Activated naive CD8-positive, alpha-beta T cell treated with anti-CD3 and anti-CD28 coated beads, Interleukin-2, amount 10 ng/mL, durations not matched to agents 7 days and 5 days (primary cell): ENCODE measurements at places on chromosomes 11 and 22. TPM values are rescaled to one million over a fixed set of nuclear protein-coding genes. Genes with fewer than 3 reads are reported as not detected.
A peak's percentile ranks its signal among the peaks of the same experiment; 100 is the strongest.

Gene MMP3
- not detected for total RNA-seq

Gene ANGPTL5
- not detected for total RNA-seq

Gene IFT27
- total RNA-seq, result 23.5 TPM

DNA sequence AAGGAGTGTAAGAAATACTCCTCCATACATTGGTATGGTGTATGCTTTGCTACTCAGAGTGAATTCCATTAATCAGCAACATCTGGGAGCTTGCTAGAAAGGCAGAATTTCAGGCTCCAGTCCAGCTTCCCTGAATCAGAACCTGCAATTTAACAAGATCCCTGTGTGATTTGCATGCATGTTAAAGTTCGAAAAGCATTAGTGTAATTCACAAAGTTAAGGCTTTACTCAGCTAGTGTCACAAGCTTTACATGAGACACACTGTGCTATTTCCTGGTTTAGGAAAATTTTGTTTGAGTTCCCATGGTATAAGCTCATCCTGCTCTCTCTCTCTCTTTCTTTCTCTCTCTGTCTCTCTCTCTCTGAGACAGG is 37.0 kb upstream of the HEPHL1 start:
- no peak for DNase-seq

GRCh38 chr22:31532060-31532459 is 35.7 kb downstream of the SFI1 start:
- no peak for DNase-seq

DNA sequence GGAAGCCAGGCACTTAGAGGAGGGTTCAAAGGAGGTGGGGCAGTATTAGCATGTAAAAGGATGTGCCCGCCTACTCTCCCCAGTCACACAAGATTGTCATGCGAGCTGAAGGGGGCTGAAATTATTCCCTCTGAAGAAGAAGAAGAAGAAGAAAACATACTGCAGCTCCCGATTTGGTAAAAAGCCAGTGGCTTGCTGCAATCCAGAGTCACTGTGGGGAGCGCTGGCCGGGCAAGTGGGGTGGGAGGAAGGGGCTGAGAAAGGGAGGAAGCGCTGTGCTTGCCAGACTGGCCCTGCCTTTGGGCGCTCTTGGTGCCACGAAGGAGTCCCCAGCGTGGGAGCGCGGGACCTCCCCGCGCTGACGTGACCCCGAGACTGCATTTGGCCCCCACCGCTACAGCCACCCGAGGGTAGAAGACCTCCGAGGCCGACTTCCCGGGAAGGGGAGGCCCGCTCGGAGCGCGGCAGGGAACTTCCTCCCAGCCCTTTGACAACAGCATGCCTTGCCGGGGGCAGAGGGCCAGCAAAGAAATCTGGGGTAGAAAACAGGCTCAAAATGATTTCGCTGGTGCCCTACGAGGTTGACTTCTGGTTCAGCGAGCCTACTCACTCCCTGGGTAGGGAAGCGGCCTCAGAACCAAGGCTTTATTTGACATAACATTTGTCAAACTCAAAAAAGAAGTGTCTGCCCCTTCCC is 906.3 kb downstream of the DLG2 start:
- DNase-seq, result peak; percentile 31

- DNase-seq, result peak; percentile 68
Observed at GRCh38 chr22:39349967-39350726, at the start of gene SYNGR1. TSS of gene SYNGR1 (plus strand) at chr22:39349991. CDS start at chr22:39350011, 20 bp downstream.

- DNase-seq, result no peak
Observed at GRCh38 chr22:42511401-42511891, 8.2 kb downstream of the RRP7A start.

DNA sequence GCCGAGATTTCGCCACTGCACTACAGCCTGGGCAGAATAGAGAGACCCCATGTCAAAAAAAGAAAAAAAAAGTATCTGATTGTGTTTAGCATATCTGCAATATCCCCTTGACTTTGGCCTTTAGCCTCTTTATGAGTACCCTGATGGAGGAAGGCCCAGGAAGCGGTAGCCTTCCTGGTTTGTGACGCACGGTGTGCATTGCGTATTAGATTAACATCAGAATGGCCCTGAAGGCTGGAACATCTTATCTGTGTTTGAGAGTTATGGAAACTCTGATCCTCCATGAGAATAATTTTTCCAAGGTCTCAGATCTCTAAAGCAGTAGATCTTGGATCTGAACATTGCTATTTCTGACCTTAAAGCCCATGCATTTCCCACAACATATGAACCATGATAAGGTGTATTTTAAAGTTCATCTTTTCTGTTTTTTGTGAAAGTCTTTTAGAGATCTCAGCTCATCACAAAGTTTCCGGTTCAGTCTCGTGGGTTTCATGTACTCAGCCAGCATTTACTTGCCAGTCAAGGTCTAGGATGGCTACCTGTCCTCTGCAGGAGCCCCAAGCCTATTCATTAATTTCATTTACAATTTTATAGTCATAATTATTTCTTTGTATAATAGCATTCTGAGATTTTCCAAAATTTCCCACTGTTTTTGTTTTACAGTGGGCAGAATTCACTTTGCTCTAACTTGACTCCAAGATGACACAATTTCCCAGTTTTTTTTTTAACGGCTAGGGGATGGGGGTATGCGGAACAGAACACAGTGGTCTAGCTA is 605 bp upstream of the FDX1 start:
- no peak for DNase-seq

DNA sequence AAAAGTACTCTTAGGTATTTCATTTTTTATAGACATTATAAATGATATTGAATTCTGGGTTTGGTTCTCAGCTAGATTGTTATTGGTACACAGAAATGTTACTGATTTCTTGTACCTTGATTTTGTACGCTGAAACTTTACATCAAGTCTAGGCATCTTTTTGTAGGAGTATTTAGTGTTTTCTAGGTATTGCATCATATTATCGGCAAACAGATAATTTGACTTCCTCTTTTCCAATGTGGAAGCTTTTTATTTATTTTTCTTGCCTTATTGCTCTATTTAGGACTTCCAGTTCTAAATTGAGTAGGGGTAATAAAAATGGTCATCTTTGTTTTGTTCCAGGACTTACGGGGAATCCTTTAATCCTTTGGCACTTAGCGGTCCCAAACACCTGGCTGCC is 676.6 kb upstream of the CCDC179 start:
- no peak for DNase-seq

GRCh38 chr22:25669253-25670069 is 72.5 kb upstream of the MYO18B start:
- no peak for DNase-seq

DNA sequence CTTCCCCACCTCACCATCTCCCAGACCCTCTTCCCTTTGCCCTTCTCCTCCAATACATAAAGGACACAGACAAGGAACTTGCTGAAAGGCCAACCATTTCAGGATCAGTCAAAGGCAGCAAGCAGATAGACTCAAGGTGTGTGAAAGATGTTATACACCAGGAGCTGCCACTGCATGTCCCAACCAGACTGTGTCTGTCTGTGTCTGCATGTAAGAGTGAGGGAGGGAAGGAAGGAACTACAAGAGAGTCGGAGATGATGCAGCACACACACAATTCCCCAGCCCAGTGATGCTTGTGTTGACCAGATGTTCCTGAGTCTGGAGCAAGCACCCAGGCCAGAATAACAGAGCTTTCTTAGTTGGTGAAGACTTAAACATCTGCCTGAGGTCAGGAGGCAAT is 58.2 kb downstream of the TIMP3 start:
- no peak for DNase-seq

DNA sequence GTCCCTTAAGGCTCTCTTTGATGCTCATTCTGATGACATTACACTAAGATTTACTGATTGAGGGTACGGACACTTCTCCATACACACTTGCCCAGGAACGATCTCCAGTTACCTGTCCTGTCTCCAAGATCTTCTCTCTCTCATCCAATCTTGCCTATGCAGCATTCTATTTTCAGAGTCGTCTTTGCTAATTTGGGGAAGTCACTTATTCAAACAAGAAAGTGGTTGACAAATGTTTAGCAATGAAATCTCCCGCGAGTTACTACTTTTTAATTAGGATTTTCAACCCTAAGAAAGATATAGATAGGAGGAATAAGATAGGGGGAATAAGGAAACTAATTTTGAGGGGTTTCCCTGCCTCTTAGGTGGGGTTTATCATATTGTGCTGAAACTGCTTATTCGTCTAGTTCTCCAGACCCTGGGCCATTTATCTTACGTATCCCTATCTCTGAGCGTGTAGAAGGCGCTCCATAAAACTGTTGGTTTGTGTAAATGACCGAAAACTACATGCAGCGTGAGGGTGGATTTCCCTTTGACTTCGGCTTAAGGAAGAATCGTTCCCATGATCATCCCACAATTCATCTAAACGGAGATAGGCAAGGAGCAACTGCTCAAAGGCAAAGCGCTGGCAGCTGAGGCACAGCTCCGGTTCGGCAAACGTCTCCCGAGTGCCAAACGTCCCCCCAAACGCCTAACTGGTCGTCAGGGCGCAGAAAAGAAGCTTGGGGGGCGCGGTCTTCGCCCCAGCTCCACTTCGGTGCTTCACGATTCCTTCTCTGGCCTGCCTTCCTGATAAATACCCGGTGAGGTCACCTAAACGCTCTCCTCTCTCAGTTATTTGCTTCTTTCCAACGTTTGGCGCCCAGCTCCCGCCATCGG is 804 bp downstream of the APIP start:
- no peak for DNase-seq

- DNase-seq, result no peak
Observed at GRCh38 chr22:36212901-36213300, 11.3 kb upstream of the APOL4 start.

DNA sequence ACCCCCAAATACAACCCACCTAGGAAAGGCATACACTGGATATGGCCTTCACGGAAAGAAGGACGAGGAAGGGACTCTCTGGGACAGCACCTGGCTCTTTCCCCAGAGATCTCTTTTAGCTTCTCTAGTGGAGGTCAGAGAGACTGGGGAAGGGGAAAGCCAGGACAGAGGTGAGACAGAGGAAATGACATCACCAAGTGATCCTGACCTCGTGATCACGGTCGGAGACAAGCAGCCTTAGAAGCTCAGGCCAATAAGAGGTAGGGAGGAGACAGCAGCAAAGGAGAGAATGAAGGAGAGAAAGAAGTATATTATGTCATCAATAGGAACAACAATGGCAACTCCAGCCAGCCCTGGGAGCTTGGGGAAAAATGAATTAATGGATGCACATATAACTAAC is 15.4 kb upstream of the TMPRSS13 start:
- no peak for DNase-seq

DNA sequence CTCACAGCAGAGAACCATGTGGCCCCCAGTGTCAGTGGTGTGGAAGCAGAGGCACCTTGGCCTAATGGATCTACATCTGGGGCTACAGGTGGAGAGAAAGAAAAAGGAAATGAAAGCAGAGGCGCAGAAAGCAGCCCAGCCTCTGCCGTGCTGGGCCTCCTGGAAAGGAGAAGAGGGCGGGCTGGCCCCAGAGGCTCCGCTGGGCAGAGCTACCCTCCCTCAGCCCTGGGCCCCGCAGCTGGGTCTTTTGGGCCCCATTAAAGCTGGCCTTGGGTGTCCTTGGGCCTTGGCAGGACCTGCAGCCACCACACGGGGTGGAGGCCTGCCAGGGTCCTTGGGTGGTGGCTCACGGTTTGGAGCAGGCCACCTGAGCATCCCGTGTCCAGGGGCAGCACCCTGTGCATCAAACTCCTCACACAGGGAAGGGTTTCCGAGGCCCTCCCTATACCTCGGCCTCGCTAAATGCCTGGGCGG is 31.6 kb upstream of the GAL start:
- DNase-seq, result no peak

GRCh38 chr11:14537134-14537599 is 17.0 kb upstream of the PSMA1 start:
- DNase-seq, result no peak
